Mucosa of gallbladder (tissue), 1 donor: ENCODE measurements at places on chromosomes 12 and 14. TPM values are rescaled to one million over a fixed set of nuclear protein-coding genes. Genes with fewer than 3 reads are reported as not detected.
A peak's percentile ranks its signal among the peaks of the same experiment; 100 is the strongest.

DNA sequence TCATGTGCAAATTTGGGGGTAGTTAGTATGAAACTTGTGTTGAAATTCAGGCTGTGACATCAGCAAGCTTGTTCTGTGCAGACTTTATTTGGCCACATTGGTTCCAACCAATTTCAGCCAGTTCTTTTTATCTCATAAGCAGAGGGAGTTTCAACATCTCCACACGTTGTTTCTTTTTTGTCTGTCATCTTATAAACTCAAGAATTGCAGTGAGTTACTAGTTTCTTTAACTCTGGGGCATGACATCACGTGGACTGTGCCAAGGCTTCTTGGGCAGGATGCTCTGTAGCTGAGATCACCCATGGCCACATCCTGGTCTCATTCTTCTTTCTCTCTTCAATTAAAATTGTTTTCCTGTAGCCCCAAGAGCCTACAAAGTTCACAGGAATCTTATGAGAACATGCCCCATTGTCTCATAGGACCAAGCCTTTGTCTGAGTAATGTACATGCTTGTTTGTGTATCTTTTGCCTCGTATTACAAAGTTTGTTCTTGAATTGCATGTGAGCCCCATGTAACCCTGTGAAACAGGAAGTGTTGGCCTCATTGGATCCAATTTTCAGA is 982.0 kb upstream of the TMEM132C start:
- no peak for DNase-seq

- no peak for DNase-seq
Measured at GRCh38 chr14:78104160-78104559, 66.0 kb upstream of the NRXN3 start.

GRCh38 chr14:94113490-94113889 is 3.0 kb downstream of the IFI27 start:
- DNase-seq = peak; percentile 86

Gene PLEKHG7
- total RNA-seq = 0.29 TPM

Gene RILPL2
- total RNA-seq = 6.2 TPM

Gene INSM2
- total RNA-seq = not detected
